ENCODE measurements at places on chromosomes 4 and X. TPM values are rescaled to one million over a fixed set of nuclear protein-coding genes. Genes with fewer than 3 reads are reported as not detected.

FAM200B gene
- total RNA-seq = 27.6 TPM

ADGRL3 gene
- 8.0 TPM for total RNA-seq

NOX1 gene
- total RNA-seq = not detected

FAT4 gene
- total RNA-seq = 32.2 TPM

HELQ gene
- total RNA-seq = 18.4 TPM

TCP11X2 gene
- not detected for total RNA-seq

YTHDC1 gene
- 55.0 TPM for total RNA-seq

FHDC1 gene
- total RNA-seq = 22.4 TPM

DNA sequence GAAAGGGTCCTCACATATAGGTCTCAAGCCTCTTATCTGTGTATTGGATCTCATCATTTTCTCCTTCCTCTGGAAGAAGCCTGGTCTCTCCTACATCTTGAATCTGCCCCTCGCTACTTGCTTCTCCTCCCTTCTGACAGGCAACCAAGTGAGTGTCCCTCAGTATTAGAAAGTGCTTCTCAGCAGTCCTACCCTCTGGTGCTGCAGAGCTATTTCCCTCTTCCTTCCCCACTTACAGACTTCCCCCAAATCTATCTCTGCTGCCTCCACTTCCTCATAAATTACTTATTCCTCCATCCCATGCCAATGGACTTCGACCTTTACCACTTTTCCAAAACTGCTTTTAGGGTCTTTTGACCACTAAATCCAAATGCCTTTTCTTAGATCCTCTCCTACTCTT lies 129.1 kb upstream of the NAP1L5 start:
- no peak for DNase-seq

- no peak for DNase-seq
Measured at GRCh38 chrX:30822764-30823163, 66.3 kb downstream of the TAB3 start.

DNA sequence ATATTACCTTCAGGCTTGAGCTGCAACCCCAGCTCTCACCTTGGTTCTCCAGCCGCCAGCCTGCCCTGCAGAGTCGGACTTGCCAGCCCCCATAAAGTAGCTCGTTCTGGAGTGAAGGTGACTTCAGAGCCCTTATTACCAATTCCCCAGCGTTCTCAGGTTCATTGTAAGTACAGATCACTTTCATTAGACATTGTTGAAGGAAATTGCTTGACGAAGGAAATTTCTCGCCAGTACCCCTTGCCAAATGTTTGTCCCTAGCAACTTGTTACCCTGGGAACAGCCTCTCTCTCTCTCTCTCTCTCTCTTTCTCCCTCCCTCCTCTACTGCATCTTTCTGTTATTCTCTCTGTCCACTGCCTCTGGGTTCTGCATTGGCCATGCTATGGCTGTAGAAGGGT lies 153.0 kb downstream of the NWD2 start:
- DNase-seq = no peak

DNA sequence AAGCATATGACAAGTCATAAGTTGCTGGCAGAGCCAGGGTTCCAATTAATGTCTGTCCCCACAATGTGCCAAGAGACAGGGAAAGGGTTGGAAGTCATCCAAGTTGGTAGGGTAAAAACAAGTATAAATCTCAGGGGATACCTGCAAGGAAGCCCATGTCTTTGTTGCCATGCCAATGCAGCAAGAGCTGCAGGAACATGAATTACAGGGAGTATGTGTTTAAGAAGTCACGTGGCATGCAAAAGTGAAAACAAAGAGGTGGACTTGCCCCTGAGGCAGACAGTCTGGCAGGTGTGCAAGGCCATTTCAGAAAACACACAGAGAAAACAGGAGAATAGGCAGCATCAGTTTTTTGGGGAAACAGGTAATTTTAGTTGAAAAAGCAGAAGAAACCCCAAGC lies 29.4 kb downstream of the C4orf51 start:
- no peak for DNase-seq

- no peak for DNase-seq
Measured at GRCh38 chr4:81207828-81208227, 7.2 kb downstream of the PRKG2 start.

DNA sequence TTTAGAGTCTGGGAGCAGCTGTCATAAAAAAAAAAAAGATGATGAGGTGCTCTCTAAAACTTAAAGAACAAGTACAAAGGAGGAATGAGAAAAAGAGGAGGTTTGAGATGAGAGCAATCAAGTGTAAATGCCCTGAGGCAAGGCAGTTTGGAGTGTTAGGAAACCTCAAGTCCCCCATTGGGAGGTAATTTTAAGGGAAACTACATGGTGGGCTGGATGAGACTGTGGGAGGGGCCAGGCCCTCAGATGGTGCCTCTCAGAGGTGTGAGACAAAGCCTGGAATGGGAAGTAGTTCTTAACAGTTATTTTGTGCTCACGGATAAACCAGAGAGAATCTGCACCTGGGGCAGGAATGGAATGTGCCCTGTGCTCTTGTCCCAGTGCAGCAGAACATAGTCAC lies 1.9 kb upstream of the MAGEB3 start:
- DNase-seq = no peak

GRCh38 chr4:141026900-141027299 lies 106.4 kb downstream of the RNF150 start:
- no peak for DNase-seq

DNA sequence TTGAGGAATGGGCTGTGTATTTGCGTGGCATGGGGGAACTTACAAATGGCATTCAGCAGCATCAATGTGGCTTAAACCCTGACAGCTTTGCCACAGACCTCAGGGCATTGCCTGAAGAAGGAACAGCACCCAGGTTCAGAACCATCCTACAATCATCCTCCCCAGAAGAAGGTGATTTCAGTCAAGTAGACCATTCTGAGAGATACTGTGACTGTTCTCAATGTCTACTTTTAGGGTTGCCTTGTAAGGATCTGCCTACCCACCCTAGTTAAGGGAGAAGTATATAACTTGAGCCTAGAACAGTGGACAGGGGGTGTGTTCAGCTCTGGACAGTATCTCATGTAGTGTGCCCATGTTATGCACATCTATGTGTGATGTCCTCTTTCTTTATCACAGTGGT lies 1.6 kb upstream of the FGF5 start:
- DNase-seq = no peak

DNA sequence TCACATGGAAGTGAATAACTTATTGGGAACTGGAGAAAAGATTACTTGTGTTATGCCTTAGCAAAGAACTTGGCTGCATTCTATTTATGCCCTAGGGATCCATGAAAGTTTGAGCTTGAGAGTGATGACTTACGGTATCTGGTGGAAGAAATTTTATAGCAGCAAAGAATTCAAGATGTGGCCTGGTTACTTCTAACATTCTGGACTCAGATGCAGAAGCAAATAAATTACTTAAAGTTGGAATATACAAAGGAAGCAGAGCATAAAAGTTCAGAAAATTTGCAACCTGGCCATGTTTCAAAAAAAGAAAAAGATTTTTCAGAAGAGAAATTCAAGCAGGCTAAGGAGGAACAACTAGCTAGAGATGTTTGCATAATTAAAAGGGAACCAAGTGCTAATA lies 252.3 kb upstream of the WDFY3 start:
- DNase-seq = no peak

- DNase-seq = no peak
Measured at GRCh38 chr4:124703154-124703553, 9.4 kb downstream of the ANKRD50 start.

DNA sequence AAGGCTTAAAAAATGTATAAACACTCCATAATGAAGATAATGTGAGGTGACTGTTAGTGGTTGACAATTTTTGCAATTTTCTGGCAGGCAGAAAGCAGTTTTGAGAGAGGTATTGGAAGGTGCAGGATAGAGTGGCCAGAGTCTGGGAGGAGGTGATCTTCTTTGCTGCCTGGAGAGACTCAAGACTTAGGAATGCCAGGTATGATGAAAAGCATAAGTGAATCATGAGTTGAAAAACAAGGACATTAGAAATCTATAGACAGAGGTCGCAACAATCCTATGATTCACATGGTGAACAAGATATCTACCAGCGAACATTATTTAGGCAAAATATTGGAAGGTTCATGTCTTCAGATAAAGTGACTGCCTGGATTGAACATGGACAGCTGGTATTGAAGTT lies 118.5 kb downstream of the CFAP299 start:
- DNase-seq = no peak

GRCh38 chr4:178672512-178672911 lies 1230.3 kb upstream of the AGA start:
- no peak for DNase-seq

DNA sequence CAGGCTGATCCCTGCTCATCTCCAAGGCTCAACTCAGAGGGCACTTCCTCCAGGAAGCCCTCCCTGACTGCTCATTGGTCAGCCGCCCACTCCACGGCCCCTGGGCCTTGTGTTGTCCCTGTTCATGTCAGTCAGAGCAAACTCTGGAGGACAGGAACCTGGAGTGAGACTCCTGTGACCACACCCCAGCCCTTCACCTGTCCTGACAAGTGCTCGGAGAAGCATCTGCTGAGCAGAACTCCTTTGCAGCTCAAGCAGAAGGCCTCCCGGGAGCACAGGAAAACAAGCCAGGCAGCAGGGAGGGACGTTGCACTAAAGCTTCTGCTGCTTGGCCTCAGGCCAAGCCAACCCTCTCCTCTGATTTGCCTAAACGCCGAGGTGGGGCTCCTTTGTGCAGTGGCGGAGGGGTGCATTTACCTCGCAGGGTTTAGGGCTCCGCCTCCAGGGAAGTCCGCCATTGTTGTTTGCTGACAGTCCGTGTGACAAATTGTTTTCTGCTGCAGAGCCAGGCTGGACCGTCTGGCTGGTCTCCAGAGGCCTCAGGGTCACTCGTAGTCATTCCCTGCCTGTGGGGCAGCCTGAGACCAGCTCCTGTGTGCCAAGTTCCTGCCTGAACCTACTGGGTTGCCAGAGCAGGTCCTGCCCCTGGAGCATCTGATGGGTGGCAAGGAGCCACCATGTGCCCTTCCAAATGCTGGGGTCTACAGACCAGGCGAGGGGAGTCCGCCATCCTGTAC lies 61.8 kb downstream of the C4orf50 start:
- peak; percentile 68 for DNase-seq

GRCh38 chrX:37420185-37420584 lies 71.0 kb downstream of the PRRG1 start:
- no peak for DNase-seq

GRCh38 chr4:4651811-4652755 lies 110.2 kb upstream of the STX18 start:
- DNase-seq = no peak

DNA sequence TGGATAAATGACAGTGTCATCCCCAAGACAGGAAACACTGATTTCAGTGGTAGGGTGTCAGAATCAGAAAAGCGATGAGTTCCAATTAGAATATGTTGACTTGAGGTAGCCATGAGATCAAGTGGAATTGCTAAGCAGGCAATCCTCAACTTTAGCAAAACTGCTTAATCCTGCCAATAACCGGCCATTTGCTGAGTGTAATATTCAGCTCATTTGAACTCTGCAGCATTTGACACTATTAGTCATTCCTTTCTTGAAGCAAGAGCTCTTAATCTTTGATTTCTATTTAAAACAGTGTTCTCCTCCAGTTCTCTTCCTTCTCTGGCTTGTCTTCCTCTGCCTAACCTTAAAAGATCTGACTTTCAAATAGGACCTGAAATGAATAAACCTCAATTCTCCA lies 68.7 kb upstream of the DCLK2 start:
- DNase-seq = no peak

- DNase-seq = no peak
Measured at GRCh38 chr4:58807843-58808615, 1697.8 kb upstream of the IGFBP7 start.

DNA sequence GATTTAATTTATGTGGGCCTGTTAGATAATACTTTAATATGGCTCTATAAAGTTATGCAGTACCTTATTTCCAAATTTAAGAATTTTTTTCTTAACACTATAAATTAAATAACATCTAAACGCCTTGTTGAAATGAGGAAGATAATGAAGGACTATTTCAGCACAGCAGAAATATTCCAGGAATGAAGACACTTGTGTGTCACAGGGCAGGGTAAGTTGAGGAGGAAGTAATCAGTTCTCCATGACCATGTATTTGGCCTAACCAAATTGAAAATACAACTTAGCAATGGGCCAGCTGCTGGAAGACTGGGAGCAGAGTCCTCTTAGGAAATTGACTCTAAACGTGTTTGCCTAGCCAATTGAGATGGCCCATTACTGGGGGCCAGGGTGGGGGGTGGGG lies 16.9 kb downstream of the CXCL3 start:
- DNase-seq = no peak

DNA sequence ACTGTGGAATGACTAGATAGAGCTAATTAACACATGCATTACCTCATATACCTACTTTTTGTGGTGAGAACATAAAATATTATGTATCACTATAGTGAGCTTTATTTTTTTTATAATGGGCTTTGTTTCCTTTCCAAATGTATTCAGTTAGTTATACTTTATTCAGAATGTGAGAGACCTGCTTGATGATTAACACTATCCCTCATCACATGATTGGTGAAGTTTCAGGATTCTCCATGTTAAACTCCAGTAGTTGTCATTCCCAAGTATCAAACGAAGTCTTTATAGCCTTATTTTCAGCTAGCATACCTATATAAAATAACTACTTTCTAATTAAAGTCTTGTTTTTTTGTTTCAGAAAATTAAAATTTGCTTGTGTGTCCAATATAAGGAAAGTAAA lies 8.8 kb downstream of the ZXDA start:
- no peak for DNase-seq

DNA sequence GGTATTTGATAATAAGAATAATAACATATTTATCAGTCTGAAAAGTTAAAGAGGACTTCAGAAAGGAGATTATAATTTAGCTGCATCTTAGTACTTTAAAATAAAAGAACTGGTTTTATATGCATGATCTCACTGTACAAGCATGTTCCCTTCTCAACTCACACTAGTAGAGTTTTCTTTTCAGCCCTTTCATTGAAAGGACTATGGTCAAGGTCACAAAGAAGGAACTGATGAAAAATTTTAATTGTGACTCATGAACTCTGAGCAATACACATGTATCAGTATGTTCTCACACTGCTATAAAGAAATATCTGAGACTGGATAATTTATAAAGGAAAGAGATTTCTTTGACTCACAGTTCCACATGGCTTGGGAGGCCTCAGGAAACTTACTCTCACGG lies 73.7 kb upstream of the NDST4 start:
- no peak for DNase-seq

All from left lung (tissue), 14 donors.